A549 treated with AZD2906 at 1 μM for 4 hours (cell line): ENCODE measurements at places on chromosomes 5 and 9. TPM values are rescaled to one million over a fixed set of nuclear protein-coding genes. Genes with fewer than 3 reads are reported as not detected.

The SPATA31E1 gene
- 0.01 TPM in 1 of 5 replicates, not detected in the others for total RNA-seq

The FOXD4L5 gene
- 0.03 to 0.08 TPM (median 0.06 TPM) in 3 of 5 replicates, not detected in the others for total RNA-seq

The TXNDC15 gene
- total RNA-seq, result 46.7 to 52.6 TPM (median 50.4 TPM) in 5 replicates

The SUSD3 gene
- total RNA-seq, result 0.62 to 1.5 TPM (median 0.88 TPM) in 5 replicates

The PCDHA13 gene
- total RNA-seq, result 0.03 to 0.06 TPM (median 0.05 TPM) in 5 replicates

The SERF1A gene
- total RNA-seq, result 0.63 to 1.8 TPM (median 0.89 TPM) in 5 replicates

The SPATA9 gene
- total RNA-seq, result 0.10 to 0.17 TPM (median 0.11 TPM) in 3 of 5 replicates, not detected in the others

The CFAP77 gene
- 0.05 to 0.33 TPM (median 0.15 TPM) in 5 replicates for total RNA-seq

The GGTA1 gene
- total RNA-seq, result not detected in 5 replicates

The FOXD4L4 gene
- total RNA-seq, result 0.06 to 0.13 TPM (median 0.06 TPM) in 4 of 5 replicates, not detected in the other

The NAA35 gene
- total RNA-seq, result 24.7 to 30.7 TPM (median 26.1 TPM) in 5 replicates

The F2RL2 gene
- total RNA-seq, result 2.6 to 3.6 TPM (median 2.9 TPM) in 5 replicates

The TSTD2 gene
- total RNA-seq, result 9.1 to 10.5 TPM (median 9.3 TPM) in 5 replicates

The FBXW11 gene
- total RNA-seq, result 31.5 to 43.7 TPM (median 35.3 TPM) in 5 replicates

The TMEM252 gene
- not detected in 5 replicates for total RNA-seq

The MLANA gene
- not detected in 5 replicates for total RNA-seq

The LCN1 gene
- total RNA-seq, result 0.17 to 0.26 TPM (median 0.20 TPM) in 3 of 5 replicates, not detected in the others

The SV2C gene
- total RNA-seq, result not detected in 5 replicates

The RGS7BP gene
- total RNA-seq, result not detected in 5 replicates

The CARTPT gene
- not detected in 5 replicates for total RNA-seq

The KCNIP1 gene
- not detected in 5 replicates for total RNA-seq
